Stimulated activated CD4-positive, alpha-beta T cell treated with anti-CD3 and anti-CD28 coated beads, Interleukin-12 subunit alpha, Interleukin-12 subunit beta, amount 100 ng/mL, for 48 hours (primary cell): ENCODE measurements at places on chromosomes 3 and 15.

- DNase-seq: no peak
These were observed 61.7 kb downstream of the IL1RAP start for GRCh38 chr3:190575437-190576185.

DNA sequence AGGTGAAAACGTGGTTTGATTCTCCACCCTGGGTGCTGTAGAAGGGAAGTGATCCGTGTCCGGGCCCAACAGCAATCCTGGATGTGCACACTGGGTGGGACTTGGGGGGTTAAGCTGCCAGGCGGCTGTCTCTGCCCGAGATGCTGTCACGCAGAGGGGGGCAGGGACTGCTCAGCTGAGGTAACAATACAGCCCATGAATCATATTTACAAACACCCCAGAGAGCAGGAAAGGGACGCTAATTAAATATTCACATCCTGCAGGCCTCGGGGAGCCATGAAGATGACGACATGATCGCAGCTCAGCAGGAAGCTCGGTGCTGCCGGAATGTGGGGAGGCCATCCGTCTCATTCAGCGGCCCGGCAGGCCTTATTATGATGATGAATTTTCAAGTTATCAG lies 17.9 kb upstream of the CRABP1 start:
- no peak for DNase-seq

DNA sequence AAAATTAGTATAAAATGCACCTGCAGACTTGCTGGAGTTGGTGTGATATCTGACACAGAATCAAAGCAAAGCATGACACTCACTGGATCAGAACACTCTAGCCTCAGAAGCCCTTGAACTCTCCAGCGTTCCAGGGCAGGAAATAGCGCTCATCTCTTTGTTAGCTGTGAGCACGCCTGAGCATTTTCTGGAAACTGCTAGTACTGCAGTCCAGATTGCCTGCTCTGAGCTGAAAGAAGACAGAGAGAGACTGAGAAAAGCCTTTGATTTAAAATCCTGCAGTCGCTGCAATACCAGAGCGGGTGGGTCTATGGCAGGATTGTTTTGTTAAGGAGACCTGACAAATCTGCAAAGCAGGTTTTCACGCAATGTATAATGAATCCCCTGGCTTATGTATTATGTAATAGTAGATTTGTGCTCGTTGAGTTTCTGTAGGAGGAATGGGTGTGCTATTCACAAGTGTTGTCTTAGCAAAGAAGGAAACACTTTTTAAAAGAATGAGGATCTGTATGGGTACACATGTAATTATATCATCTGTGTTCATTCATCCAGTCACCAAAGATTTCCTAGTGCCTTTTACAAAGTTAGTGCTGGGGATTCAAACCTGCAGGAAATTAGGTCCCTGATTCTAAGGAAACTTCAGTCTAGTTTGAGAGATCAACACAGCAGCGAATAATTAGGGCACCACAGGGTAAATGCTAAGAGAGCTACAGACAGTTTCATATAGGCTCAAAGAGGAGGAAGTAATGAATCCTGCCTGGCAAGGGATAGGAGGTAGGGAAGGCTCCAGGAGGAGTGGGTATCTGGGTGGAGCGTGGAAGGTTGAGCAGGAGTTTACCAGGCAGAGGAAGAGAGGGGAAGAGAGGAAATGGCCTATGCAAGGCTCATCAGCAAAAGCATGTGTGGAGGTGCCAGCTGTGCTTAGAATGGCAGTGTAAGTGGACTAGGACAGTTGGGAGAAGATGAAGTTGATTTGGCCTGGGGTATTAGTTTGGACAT lies 26.1 kb upstream of the MGLL start:
- DNase-seq: no peak

DNA sequence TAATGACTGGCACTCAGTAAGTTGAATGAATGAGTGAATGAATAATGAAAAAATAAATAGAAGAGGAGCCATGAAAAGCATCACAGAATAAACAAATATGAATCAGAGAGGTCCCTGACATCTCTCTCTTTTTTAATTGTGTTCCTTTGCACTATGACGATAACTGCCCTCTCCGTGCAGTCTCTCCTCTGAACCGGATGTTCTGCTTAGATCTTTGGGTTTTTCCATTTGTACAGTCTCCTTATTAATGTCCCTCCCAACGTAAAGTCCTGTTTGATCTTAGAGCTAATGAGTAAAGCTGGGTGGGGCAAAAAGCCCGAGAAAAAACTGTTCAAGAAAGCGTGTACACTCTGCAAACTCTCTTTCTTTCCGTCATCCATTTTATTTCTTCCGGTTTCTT lies 28.3 kb upstream of the BHLHE40 start:
- DNase-seq: no peak

DNA sequence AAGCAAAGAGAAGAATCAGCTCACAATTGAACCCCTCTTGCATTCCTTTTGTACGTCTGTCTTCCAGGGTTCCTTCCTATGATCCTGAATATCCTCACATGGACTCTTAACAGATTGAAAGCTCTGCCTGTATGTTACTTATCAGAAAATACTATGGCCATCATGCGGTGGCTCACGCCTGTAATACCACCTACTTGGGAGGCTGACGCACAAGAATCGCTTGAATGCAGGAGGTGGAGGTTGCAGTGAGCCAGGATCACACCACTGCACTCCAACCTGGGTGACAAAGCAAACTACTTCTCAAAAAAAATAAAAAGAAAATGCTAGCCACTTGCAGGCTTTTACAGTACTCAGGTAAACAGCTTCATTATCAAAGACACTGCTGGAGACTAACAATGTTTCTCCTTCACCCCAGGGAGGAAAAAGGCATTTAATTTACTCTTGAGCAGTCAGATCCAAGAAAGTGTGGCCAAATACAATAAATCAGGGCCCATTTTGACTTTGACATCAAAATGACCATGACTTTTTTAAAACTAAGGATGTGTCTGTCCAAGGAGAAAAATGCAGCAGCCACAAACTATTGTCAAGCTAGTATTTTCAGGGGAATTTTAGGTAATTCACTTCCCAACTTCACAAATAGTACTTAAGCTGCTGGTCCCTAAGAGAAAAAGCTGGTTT lies 27.3 kb downstream of the NPTN start:
- no peak for DNase-seq
